MM.1S (cell line): ENCODE measurements at places on chromosomes 11 and 22.
A peak's percentile ranks its signal among the peaks of the same experiment; 100 is the strongest.

DNA sequence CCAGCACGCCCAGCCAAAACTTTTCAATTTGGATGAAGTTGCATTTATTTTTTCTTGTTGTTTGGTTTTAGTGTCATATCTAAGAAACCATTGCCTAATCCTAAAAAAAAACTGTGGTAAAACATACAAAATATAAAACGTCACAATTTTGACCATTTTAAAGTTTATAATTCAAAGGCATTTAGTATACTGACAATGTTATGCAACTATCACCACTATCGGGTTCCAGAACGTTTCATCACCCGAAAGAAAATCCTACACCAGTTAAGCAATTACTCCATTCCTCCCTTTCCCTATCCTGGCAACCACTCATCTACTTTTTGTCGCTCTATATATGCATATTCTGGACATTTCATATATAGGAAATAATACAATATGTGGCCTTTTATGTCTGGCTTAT is 30.5 kb upstream of the PHOX2A start:
- no peaks in the 10 kb centered on the region for H3K36me3 ChIP-seq
- no peaks in the 10 kb centered on the region for H3K27me3 ChIP-seq
- DNase-seq = no peak

DNA sequence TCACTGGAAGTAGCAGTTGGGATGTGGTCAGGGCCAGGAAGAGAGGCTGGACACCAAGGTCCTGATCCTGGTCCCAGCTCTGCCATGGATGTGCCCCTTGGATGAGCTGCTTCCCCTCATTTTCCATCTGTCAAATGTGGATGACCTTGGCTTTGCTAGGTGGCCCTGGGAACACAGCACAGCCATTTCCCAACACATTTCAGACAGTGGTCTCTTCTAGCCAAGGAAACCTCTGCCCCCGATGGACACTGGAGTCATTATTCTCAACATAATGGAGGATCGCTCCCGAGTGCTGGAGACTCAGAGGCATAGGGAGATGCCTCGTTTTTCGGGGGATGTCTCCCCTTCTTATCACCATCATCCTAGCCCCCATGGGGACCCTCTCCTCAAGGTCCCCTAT is 13.6 kb upstream of the MPPED1 start:
- no peak overlapping the region for H3K4me3 ChIP-seq
- H3K4me1 ChIP-seq = no peaks in the 10 kb centered on the region
- peaks cover 54% of the 10 kb centered on the region for H3K27me3 ChIP-seq
- H3K27ac ChIP-seq = no peak overlapping the region
- no peak for DNase-seq

GRCh38 chr11:87976009-87976408 is 199.2 kb downstream of the RAB38 start:
- no peaks in the 10 kb centered on the region for H3K36me3 ChIP-seq
- no peak overlapping the region for H3K4me3 ChIP-seq
- peaks cover 15% of the 10 kb centered on the region; the same call in 1 of the 2 replicates for H3K4me1 ChIP-seq
- DNase-seq = no peak

GRCh38 chr11:68890490-68891231 is 13.0 kb downstream of the MRPL21 start:
- H3K4me1 ChIP-seq = no peaks in the 10 kb centered on the region
- no peak for DNase-seq
- no peaks in the 10 kb centered on the region; the same call in 1 of the 2 replicates for H3K36me3 ChIP-seq
- H3K27me3 ChIP-seq = no peaks in the 10 kb centered on the region
- no peak overlapping the region for H3K4me3 ChIP-seq

DNA sequence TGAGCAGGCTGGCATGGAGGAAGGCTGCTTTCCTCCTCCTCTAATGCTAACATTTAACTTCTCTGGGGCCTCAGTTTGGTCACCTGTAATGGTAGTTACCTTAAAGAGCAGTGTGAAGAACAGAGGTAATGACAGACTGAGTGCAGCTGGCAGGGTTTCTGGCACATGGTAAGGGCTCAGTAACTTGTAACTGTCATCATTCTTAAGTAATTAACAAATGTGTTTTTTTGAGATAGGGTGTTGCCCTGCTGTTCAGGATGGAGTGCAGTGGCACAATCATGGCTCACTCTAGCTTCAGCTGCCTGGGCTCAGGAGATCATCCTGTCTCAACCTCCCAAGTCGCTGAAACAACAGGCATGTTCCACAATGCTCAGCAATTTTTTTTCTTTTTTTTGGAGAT is 242.0 kb upstream of the SYN3 start:
- no peaks in the 10 kb centered on the region for H3K36me3 ChIP-seq
- H3K27me3 ChIP-seq = no peaks in the 10 kb centered on the region
- H3K4me1 ChIP-seq = no peaks in the 10 kb centered on the region
- no peak for DNase-seq
- no peak overlapping the region for H3K27ac ChIP-seq
- H3K4me3 ChIP-seq = no peak overlapping the region

- H3K27me3 ChIP-seq = no peaks in the 10 kb centered on the region
- H3K27ac ChIP-seq = no peak overlapping the region
- peak; percentile 71 for DNase-seq
Measured at GRCh38 chr11:7098235-7098832, 9.5 kb downstream of the RBMXL2 start.

- H3K36me3 ChIP-seq = no peaks in the 10 kb centered on the region
- no peak overlapping the region for H3K4me3 ChIP-seq
- no peak overlapping the region for H3K27ac ChIP-seq
Measured at GRCh38 chr11:16211407-16211806, 144.9 kb downstream of the SOX6 start.

DNA sequence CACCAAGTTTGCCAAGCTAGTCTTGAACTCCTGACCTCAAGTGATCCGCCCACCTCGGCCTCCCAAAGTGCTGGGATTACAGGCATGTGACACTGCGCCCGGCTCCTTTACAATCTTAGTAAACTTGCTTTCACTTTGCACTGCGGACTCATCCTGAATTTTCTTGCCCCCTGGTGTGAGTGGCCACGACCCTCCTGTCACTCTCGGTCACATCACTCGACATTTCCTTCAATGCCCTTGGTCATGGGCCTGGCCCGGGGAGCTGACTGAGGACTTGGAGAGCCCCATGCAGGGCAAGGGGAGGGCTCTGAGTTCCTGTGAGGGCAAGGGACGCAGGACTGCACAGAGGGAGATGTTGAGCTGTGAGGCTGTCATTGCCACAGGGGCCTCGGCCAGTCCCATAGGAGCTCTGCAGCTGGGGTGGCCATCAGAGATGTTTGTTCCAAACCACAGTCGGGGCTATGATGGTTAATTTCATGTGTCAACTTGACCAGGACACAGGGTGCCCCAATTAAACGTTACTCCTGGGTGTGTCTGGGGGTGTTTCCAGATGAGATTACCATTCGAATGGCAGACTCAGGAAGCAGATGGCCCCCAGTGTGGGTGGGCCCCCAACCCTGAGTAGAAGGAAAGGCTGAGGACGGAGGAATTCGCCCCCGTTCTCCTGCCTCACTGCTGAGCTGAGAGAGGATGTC is 21.2 kb downstream of the A4GALT start:
- H3K27me3 ChIP-seq = no peaks in the 10 kb centered on the region
- no peak overlapping the region for H3K27ac ChIP-seq
- no peak overlapping the region for H3K4me3 ChIP-seq
- no peak for DNase-seq
- H3K36me3 ChIP-seq = no peaks in the 10 kb centered on the region

GRCh38 chr11:63870351-63871140 is 31.6 kb downstream of the MARK2 start:
- DNase-seq = no peak
- H3K27ac ChIP-seq = peak overlapping the region; percentile 38; the same call in 1 of the 2 replicates
- H3K36me3 ChIP-seq = no peaks in the 10 kb centered on the region
- no peak overlapping the region for H3K4me3 ChIP-seq
- peaks cover 57% of the 10 kb centered on the region for H3K4me1 ChIP-seq
